ENCODE measurements at places on chromosomes 12 and 14.

DNA sequence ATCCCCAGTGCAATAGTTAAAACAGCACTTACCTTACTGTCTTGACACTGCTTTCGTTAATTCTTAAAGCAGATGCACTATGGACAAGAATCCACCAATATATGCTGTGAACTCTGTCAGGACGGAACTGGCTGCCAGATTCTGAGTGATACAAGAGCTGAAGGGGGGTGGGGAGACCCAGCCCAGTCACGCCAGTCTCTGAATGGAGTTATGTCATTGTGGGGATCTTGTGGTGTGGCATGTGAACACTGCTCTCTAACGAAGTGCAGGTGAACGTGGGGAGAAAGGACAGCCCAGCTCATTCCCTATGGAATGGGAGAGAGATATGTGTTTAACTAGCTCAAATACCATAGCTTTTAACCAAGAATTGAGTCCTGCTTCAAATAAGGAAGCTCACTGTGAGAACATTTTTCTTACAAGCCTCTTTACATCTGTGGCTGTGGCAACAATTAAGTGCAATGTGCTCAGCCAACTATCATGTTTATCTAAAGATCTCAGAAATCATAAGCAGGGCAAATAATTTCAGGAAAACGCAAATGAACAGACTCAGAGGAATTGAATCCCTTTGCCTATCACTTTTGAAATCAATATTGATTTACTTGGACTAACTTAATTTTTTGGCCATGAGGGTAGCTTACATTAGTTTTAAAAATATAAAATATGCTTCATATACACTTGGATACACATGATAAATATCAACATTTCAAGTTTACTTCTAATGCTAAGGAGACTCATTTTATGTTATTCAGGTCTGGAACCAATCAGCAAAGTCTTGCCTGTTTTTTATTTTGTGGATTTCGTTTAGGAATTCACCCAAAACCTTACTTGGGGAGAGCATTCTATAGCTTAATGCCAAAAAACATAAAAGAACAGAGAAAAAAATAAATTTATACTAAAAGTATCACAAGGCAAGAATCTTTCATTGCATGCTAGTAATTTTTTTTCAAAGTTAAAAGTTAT is at the start of gene LUM:
LUM (minus strand) TSS at position 129 of the 960 bp plus-strand sequence. CDS start 2,515 bp downstream, outside the sequence.
- no peak for DNase-seq

DNA sequence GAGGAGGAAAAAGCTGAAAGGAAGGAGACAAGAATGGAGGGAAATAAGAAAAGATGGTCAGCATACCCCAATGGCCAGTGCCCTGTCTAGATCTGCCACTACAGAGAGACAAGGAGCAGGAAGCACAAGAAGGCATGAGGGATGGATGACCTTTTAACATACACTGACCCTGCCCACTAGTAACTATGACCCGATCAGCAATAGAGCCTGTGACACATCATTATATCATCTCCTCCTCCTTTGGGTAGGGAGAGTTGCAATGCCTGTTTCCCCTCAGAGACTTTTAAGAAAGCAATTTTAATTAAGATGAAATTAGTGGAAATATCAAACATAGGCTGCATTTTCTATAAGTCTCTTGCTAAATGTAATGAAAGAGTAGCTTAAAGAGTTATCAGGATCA is 4.7 kb upstream of the SLC2A13 start:
- no peak for DNase-seq

GRCh38 chr12:105856048-105856405 is 282.7 kb downstream of the NUAK1 start:
- no peak for DNase-seq

DNA sequence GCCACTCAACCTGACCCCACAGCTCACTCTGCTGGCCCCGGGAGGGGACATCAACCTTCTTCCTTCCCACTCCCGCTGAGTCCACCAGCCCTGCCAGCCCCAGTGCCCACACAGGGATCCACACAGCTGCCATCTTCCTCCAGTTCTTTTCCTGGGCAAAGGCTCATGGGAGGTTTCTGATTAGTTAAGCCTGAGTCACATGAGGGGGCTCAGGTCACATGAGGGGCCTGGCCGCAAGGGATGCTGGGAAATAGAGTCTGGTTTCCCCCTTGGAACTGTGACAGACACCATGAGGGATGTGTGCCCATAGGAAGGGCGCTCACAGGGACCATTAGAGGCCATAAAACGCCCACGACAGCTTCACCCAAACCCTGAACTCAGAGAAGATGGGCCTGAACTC is 228.7 kb upstream of the SFSWAP start:
- DNase-seq: no peak

DNA sequence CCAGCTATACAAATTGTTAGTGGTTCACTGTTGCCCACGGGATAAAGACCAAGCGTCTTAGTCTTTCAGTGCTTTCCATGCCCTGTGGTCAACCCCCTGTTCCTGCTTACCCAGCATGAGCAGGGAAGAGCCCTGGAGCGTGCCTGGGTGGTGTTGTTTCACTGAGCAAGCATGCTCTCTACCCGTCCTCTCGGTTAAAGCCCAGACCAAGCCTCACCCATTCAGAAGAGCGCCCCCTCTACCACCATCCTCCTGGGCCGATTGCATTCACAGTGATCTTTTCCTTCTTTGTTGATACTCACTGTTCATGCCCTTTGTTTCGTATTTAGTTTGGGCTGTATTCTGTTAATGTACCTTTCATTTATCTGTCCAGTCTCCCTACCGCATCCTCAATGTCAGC is 25.1 kb downstream of the DYRK4 start:
- DNase-seq: no peak

- DNase-seq: peak; percentile 9
Measured at GRCh38 chr12:113302886-113303640, 31.8 kb downstream of the SLC8B1 start.

DNA sequence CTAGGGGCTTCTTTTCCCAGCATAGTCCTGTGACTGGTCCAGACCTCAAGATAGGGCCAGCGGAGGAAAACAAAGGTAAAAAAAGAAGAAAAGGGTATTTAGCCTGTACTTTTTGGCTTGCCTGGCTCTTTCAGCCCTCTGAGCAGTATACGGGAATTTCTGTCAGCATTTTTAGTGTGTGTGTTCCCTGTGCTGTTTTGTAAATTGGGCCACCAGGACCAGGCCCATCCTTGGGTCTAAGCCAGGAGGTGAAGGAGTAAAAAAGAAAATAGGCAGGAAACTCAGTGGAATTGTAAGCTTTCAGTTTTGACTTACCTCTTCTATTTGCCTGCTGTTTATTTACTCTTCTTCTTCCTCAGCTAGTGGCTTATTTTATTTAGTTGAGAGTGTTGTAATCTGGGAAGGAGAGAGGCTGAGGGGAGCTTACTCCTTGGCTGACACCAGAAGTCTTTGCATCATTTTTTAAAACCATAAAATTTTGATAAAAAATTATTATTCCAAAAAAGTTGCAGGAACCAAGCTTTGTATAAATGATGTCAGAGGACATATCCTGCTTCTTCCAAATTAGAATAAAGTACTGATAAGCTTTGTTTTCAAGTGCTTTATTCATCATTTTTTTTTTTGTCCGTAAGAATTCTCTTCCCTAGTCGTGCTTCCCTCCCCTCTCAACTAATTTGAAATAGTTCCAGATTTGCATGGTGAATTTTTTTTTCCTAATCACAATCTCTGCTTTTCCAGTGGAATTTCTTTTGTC is 63.7 kb downstream of the DIP2B start:
- no peak for DNase-seq

GRCh38 chr14:90297876-90298629 is 33.7 kb downstream of the NRDE2 start:
- DNase-seq: no peak

DNA sequence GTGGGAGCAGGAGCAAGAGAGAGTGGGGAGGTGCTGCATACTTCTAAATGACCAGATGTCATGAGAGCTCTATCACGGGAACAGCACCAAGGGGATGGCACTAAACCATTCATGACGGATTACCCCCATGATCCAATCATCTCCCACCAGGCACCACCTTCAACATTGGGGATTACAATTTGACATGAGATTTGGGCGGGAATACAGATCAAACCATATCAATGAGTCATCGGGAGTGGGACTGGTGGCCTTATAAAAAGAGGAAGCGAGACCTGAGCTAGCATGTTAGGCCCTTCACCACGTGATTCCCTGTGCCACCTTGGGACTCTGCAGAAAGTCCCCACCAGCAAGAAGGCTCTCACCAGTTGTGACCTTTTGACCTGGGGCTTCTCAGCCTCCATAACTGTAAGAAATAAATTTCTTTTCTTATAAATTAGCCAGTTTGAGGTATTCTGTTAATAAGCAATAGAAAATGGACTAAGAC is 28.7 kb downstream of the COX8C start:
- no peak for DNase-seq

DNA sequence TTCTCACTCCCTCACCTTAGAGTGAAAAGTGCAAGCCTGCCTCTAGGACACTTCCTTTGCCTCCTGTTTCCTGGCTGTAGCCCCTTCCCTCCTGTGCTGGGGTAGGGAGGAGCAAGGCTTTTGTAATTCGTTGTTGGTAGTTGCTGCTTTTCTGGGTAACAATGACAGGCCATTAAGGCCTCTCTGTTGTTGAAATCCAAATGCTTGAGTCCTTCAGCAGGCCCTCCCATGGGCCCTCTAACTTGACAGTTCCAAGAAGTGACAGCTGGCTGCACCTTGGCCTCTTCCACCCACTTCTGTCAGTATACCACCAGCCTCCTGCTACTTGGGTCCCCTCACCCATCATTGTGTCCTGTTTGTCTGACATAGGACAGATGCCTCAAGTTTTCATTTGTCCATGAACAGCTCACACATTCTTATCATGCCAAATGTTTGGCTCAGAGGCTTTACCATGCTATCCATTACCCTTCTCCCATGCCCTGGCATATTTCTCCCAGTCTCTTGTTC is 103.7 kb upstream of the PDE3A start:
- no peak for DNase-seq

GRCh38 chr14:104135121-104135903 is 3.1 kb upstream of the KIF26A start:
- no peak for DNase-seq
